ENCODE measurements at places on chromosomes 3 and 15.
A peak's percentile ranks its signal among the peaks of the same experiment; 100 is the strongest.

DNA sequence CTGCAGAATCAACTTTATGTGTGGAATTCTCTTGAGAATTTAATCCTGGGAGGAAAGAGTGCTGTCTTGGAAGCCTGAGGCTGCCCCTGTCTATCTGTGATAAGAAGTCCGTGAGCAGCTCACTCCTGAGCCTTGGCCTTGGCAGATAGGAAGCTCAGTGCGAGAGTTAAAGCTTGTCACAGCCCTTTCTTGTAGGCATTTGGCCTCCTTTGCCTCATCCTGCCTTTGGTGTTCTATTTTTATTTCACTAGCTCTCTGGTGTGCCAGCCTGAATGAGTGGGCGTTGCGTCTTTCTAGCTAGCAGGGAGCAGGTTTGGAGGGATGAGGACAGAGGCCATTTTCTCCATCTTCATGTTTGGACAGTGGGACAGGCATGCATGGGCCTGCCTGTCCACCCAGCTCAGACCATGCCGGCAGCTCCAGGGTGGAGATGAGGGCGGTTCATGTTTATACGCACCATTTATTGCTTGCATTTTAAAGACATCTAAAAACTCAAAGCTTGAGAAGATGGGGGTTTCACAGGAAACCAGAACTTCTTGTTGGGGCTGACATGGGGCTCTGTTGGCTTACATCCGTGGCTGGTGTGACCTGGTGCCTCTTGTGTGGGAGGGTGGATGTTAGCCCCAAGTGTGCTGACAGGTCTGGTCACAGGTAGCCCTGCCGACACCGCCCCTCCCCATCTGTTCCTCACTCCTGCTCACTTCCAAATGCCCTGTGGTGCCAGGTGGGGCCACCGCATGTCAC, 29.8 kb downstream of the IRAK2 start:
- no peak for DNase-seq

- DNase-seq, result no peak
Measured at GRCh38 chr3:165125836-165126235, 47.5 kb upstream of the SI start.

DNA sequence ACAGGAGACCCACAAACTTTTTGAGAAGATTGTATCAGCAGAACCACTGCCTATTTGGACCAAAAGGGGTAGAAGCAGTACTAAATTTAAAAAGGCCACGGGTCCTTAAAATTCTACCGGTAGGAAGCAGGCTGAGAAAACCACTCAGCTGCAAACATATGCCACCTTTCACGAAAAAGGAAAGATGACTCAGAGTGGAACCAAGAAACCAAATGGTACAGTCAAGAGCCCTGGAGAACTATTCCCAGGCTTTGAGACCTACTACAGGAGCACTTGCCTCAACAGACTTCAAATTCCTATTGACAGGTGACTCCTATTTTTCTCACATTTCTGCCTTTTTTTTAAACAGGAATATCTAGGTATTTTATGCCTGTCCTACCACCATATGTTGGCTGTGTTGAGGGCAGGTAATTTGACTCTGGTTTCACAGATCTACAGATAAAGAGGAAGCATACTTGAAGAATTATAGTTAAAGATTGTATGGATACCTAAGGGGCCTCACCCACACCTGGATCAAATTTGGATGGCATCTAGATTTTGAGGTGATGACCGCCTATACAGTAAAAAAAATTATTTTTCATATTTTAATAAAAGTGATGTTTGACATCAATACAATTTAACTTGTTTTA, 10.1 kb downstream of the GOLIM4 start:
- no peak for DNase-seq

DNA sequence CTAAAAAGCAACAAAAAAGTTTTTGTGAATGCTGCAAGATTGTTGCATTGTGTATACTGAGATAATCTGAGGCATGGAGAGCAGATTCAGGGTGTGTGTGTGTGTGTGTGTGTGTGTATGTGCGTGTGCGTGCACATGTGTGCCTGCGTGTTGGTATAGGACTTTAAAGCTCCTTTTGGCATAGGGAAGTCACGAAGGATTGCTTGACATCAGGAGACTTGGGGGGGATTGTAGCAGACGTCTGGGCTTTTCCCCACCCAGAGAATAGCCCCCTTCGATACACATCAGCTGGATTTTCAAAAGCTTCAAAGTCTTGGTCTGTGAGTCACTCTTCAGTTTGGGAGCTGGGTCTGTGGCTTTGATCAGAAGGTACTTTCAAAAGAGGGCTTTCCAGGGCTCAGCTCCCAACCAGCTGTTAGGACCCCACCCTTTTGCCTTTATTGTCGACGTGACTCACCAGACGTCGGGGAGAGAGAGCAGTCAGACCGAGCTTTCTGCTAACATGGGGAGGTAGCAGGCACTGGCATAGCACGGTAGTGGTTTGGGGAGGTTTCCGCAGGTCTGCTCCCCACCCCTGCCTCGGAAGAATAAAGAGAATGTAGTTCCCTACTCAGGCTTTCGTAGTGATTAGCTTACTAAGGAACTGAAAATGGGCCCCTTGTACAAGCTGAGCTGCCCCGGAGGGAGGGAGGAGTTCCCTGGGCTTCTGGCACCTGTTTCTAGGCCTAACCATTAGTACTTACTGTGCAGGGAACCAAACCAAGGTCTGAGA, 4.7 kb downstream of the BHLHE40 start:
- DNase-seq, result peak; percentile 96

Data from RCC 7860 (cell line).